ENCODE measurements at places on chromosomes 12 and 14.
A peak's percentile ranks its signal among the peaks of the same experiment; 100 is the strongest.

GRCh38 chr14:49972823-49973222, 79.9 kb downstream of the ARF6 start:
- peak; percentile 38 for DNase-seq

GRCh38 chr12:74896186-74896585, 313.5 kb downstream of the KCNC2 start:
- no peak for DNase-seq

DNA sequence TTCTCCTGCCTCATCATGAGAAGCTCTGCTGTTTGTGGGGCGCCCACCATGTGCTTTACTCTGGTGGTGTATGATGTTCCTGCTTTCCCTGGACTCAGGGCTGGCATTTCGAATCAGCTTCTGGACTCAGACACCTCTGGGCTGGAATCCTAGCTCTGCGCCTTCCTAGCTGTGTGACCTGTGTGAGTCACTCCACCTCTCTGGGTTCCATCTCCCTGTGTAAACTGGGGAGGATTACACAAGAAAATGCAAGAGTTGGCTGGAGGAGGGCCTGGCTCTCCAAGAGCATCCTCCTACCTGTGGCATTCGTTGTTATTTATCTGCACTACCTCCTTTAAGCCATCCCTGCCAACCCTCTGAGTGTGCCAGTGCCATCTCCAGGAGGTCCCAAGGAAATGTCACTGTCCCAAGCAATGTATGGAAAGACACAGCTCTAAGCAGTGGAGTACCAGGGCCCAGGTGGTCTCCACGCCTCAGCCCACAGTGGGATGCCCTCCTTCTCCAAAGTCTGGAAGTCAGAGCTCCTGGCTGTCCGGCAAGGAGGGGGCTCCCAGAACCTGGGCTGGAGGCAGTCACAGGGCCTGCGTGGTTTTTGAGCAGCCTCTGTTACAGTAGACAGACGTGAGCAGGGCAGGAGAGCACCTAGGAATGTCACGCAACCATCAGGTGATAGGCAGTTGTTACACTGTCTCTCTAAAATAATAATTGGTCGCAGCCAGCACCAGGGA, 7.3 kb upstream of the TNFAIP2 start:
- DNase-seq = no peak

- peak; percentile 19 for DNase-seq
These were observed 18.0 kb downstream of the TRAF3 start for GRCh38 chr14:102795060-102795925.

DNA sequence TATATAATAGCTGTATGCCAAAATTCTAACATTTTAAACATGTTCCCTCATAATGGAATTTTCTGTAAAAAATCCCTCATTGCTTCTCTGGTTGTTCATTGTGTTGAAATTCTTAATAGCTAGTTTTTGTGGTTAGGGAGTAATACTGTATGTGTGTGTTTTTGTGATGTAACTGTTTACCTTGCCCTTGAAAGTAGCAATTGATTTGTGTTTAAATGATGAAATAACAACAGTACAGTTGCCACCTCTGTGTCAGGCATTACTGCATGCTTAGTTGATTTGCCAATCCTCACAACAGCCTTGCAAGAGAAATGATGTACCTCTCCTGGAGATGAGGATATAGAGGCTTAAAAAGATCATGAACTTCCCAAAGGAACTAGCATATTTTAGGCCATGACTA, 94.9 kb downstream of the DAAM1 start:
- no peak for DNase-seq

GRCh38 chr14:69317780-69318179, 57.8 kb downstream of the GALNT16 start:
- no peak for DNase-seq

GRCh38 chr12:92759634-92760268, 57.0 kb downstream of the PLEKHG7 start:
- no peak for DNase-seq

DNA sequence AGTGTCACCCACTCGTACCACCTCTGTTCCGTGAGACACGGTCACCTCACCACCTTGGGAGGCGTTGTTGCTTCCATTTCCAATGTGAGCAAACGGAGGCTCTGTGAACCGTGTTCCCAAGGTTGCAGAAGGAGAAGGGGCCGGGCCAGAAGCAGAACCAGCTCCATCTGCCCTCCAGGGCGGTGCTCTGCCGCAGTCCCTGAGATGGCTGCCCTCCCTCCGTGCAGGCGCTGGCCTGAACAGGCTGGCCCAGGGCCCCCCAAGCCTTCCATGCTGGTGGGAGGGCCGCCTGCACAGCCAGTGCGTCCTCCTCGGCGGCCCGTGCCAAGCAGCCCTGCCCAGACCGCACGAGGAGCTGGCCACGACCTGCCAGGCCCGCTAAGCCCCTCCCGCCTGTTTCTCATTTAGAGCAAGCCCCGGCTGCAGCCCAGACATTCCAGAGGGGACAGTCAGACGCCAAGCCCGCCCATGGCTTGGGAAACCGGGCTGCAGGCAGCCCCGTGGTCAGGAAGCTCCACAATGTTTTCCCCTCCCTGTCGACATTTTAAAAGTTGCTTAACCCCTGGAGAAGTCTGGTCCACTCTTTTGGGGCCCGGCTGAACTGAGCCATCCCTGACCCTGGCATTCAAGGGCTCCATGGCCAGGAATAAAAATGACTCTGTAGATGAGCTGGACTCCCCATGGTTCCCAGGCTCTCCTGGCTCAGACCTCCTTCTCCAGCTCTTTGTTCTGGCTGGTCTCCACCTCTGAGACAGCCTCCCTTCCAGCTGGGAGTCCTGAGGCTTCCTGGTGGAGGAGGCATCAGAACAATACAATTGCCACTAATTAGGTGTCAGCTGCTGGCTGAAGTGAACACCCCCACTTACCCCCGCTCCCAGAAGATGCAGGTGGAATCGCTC, 236.0 kb downstream of the BCL11B start:
- no peak for DNase-seq

GRCh38 chr14:33210311-33210710, 271.6 kb downstream of the NPAS3 start:
- no peak for DNase-seq

DNA sequence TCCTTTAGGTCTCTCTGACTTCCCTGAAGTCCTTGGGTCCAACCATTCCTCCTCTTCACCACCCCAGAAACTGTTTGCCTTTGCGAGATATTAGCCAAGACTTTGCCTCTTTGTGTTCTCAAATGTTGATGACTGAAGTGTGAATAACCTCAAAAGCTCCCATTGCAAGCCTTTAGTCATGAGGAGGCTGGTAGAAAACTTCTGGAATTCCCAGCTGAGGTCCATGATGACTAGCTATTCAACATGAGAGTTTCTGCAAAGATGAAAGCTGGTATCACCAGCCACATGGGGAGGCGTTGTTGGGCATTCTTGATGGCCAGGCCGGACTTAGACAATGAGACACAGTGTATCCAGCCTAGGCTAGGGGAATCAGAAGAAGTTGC, 111.7 kb downstream of the TBX5 start:
- DNase-seq = no peak

DNA sequence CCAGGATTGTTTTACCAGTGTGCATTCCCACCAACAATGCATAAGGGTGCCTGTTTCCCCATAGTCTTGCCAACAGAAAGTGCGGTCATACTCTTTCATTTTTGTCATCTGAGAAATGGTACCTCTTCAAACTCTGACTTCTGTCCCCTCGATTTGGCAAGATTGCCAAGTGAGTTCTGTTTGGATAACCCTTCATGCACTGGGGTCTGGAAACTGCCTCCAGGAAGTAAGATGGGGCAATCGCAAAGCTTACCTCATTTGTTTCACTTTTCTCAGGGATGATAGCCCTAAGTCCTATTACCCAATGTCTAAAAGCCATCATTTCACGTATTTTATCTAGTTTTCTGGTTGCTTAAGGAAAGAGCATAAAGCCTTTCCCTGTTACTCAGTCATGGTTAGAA, 28.6 kb upstream of the NR1H4 start:
- DNase-seq = no peak

DNA sequence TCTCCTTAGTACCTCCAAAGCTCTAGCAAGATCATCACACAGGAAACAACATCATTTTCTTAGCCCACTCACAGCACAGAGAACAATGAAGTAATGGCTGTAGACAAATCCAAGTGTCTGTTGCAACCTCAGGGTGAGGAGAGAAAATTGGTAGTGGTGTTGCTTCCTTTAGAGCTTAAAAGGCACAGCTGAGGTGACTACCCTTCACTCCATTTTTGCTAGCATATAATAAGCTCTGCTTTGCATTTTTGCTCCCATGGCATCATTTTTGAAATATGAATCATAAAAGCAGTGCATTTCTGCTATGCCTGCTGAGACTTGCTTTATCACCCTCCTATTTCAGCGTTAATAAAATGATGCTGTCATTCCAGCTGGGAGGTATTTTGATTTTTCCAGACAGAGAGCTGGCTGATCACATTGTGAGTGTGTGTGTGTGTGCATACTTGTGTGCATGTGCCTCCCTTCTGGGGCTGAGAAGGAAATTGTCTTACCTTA, 18.5 kb upstream of the PCNX1 start:
- no peak for DNase-seq

DNA sequence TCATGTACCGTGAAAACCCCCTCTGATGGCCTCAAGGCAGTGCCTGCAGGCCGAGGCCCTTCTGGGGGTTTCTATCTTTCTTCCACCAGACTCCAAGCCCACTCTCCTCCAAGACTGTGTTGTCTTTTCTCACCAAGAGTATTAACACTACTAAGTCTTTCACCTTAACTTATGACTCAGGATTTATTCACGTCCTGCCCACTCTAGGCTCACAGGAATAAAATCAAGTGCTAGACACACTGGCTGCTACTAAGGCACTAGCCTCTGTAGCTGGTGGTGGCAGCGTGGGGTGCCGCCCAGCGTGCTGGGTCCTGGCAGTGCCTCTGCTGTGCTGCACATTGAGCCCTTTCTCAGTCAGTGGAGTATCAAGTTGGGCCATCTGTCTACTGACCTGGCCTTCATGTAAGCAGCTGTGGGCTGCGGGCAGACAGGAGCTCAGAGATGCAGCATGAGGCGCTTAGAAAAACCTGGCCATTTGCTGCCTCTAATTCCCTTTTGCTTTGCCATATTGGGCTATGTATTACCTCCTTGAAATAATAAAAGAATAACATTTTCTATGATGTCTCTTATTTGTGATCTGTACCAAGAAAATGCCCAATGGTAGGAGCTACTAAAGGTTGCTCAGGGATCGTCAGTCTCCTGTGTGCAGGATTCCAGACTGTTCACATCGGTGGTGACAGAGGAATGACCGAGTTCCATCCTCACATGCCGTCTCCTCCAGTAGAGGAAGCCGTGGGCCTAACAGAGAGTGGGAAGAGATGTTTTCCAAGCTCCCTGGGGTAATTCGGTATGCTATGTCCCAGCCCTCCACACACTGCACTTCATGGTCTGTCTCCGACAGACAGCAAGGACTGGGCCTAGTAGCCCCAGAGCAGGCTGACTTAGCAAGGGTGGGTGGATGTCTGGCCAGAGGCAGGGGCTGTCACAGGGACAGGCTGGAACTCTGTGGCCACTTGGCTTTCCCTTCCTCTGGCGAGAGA, 39.9 kb downstream of the MAX start:
- DNase-seq = no peak

GRCh38 chr12:6302621-6303020, 7.9 kb upstream of the PLEKHG6 start:
- DNase-seq = no peak
